GF-D8 (cell line): ENCODE measurements at places on chromosomes 11 and 22.
A peak's percentile ranks its signal among the peaks of the same experiment; 100 is the strongest.

GRCh38 chr11:95922099-95922498 lies 1.8 kb downstream of the MTMR2 start:
- peak; percentile 45 for DNase-seq

GRCh38 chr11:8810540-8811301 lies 100.3 kb upstream of the AKIP1 start:
- no peak for DNase-seq

GRCh38 chr11:12110714-12111548 lies 541 bp downstream of the MICAL2 start:
- DNase-seq, result no peak

GRCh38 chr11:24661331-24661730 lies 164.5 kb downstream of the LUZP2 start:
- no peak for DNase-seq

GRCh38 chr11:130037058-130037457 lies 32.6 kb upstream of the APLP2 start:
- no peak for DNase-seq

DNA sequence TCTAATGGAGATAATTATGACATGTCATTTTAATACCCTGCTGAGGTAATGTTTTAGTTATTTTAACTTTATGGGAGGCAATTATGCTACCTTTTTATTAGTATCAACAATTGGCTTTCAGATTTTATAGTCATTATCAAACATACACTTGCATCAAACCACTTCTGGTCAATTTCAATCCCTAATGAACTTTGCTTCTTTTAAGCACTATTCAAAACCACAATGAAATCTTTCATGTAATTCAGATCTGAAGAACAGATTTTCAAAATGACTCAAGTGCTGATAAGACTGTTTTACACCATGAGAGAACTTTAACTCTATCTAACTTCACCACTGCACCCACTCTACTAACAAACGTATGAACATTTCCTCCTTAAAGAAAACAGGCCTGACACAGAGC lies 25.9 kb upstream of the CCDC34 start:
- no peak for DNase-seq

DNA sequence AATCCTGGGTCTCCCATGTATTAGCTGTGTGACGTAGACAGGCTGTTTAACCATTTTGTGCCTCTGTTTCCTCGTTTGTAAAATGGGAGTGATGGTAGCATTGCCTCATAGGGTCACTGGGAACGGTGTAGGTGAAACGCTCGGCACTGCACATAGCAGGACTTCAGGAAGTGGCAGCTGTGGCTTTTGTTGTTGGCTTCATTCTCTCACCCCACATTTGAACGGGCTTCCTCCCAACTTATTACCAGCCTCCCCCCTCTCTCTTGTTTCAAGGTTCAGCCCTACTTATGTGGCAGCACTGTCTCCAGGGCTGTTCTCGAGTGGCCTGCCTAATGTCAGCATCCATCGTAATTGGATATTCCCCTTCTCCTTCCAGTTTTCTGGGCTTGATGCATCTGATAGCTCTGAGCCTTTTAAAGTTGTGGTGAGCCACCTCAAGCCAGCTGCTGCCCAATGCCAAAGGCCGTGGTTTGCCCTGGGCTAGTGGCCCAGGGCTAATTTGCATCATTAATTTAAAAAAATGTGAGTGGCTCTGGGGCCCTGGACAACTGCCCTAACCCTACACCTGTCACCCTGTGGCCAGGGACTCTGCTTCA lies 217.8 kb upstream of the TBCEL start:
- DNase-seq, result no peak

DNA sequence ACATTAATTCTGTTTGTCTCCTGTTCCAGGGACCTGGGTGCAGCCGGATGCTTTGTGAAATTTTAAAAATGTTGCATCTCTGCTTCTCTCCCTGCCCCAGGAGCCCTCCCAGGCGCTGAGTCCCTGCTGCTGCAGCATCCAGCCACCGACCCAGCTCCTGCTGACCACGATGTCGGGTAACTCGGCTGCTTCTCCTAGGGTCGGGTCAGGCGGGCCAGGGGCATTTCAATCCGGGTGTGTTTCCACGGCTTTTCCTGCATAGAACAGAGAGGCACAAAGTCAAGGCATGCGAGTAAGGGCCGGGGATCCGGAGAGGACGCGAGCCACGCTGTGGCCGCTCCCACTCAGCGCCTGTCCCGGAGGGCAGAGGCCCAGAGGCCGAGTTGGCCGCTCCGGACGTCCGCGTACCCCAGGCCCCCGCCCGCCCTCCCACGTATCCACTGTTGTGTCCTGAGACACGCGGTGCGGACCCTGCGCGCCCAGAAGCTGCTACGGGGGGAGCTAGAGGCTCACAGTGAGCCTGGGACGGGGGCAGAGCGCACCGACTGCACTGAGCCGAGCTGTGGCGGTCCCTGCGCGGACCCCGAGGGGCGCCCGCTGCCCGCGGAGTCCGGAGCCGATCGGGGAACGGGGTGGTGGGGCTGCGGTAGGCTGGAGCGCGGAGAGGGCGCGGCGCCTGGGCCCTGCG lies at the start of gene POU2AF3:
Gene POU2AF3 (plus strand): TSS at position 134 of the 688 bp plus-strand sequence. CDS start 36 bp downstream, at position 170.
- no peak for DNase-seq

DNA sequence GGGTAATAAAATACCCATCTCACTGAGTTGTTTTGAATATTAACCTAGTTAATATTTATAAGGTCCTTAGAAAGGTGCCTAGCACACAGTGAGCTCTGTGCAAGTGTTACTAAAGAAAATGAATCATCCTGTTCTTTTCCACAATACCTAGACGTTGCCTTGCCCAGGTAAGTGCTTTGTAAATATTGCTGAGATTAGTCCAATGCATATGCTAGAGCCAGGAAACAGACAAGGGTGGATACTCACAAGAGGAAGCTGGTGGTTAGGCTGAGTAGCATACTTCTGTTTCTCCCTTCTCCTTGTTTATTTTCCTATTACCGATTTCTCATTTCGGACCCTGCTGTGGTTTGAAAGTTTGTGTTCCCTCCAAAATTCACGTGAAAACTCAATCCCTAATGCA lies 58.1 kb upstream of the BARX2 start:
- peak; percentile 68 for DNase-seq

DNA sequence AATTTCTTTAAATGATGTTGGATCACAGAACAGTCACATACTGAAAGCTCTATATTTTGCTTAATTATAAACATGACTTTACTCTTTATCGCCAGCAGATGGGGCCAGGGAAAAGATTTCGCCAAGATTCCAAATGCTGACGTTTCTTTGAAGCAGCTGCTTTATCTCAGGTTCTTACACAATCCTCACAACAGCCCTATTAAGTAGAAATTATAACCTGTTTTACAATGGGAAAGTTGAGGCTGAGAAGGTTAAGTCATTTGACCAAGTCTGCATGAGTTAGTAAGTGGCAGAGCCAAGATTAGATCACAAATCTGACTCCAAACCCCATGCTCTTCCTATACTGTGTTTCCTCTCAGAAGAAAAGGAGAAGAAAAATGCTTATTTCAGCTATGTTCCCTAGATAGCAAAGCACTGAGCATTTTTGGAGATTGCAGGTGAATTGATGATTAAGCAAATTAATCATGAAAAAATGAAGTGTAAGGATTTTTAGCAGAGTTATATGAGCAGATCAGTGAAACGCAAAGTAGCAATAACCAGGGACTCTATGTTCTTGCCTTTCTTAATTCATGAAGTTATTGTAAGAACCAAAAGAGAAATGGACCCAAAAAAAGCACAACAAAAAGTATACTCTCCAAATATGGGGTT lies 79.0 kb downstream of the AASDHPPT start:
- DNase-seq, result peak; percentile 42

DNA sequence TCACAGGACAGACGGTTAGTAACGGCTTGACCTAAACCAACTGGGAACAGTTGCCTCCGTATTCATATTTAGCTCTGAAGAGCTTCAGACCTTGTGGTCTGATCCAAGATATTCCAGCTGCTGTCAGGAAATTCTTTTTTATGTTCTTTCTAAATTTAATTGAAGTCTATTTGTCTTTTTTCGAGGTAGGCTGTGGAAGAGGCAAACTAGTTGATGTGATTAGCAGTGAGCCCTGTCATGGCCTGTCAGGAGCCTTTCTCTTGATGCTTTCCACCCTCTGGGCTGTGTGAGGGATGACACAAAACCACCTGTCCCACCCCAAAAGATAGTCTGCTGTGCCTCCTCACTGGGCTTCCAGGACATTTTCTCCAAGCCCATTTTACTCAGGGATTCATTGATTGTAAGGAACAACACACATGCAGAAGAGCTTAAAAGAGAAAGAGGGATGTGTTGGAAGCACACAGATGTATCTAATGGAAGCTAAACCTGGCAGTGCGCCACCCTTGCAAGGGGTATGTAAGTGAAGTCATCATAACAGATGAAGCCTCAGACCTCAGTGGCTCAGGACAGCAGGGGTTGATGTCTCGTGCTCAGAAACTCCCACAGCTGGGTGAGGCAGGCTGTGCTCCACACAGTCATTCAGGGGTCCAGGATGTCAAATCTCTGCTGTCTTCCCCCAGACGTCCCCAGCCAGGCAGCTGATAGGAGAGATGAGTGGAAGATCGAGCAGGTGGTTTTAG lies 170.0 kb downstream of the NCAM1 start:
- DNase-seq, result no peak

DNA sequence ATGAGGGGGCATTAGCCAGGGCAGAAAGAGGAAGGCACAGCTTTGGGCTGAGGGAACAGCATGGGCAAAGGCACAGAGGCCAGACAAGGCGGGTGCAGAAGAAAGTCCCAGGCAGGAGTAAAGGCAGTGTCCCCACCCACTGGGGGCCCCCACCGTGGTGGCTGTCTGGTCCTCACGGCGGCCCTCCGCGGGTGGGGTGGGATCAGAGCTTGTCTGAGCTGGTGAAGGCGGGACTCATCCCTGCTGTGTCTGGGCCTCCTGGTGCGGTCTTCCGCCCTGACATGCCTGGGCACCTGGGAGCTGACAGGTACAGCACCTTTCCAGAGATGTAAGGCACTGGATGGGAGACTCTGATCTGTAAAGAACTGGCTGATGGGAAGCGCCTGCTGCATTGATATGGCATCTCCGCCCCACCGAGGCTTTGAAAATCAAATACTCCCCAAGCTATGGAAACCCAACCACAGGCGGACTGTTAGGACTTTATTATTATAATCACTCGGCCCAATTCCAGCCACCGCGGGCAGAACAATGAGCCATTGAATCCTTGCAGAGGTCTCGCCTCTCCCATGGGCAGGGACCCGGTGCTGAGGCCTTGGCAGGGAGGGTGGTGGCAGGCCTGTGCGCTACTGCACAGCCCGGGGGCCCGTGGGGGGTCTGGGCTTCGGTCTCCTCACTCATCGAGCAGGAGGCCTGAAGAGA lies 14.2 kb upstream of the GNB1L start:
- DNase-seq, result no peak
